ENCODE measurements at places on chromosomes 1 and 21.

- DNase-seq, result no peak
These were observed 24.8 kb downstream of the S100A10 start for GRCh38 chr1:151968791-151969399.

- no peak for DNase-seq
These were observed 1.4 kb upstream of the CA14 start for GRCh38 chr1:150256198-150256553.

DNA sequence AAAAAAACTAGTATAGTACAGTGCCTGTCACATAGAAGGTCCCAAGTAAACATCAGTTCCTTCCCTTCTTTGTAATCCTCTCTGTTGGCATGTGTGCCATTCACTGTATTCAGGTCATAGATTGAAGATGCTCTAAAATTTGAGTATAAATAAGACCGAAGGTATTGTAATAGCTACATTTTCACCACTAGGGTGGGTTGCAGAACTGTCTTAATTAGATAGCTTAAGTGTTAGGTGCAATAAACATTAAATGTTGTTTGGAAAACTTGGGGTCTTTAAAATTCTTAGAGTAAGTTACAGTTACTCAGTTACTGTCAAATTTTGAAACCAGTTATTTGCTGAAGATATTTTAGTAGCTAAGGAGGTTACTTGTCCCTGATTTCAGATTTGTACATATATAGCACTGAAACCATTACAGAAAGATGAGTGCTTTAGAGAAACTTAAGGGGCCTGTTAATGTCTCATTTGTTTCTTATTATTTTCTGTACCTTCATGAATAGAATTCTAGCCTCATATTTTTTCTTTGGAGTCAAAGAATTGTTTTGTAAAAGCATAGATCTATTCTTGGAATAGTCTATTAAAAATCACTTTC, 24.3 kb downstream of the PER3 start:
- DNase-seq, result no peak

DNA sequence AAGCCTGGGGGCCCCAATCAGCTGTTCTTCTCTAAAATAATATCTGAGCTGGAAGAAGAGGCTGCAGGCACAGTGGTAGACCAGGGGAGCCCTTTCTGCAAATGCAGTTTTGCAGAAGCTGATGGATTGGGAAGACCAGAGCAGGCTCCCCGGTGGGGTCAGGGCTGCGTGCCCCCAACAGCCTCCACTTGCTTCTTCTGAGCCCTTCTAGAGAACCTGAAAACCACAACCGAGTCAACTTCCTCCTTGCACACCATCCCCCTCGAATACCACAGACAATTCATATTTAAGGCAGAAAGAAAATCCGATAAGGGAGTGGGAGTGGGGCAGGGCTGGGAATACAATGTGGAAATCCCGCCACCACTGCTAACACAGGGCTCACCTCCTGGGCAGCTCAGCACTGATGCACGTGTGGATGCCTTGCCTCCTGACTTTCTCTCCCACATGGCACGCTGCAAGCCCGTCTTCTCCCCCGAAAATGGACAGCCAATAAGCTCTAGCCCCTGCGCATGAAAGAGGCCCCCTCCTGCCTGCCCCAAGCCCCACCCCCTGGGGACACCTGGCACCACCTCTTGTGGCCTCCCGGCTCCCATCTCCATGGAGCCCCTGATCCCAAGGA, 25.4 kb upstream of the ALDH4A1 start:
- DNase-seq, result no peak

DNA sequence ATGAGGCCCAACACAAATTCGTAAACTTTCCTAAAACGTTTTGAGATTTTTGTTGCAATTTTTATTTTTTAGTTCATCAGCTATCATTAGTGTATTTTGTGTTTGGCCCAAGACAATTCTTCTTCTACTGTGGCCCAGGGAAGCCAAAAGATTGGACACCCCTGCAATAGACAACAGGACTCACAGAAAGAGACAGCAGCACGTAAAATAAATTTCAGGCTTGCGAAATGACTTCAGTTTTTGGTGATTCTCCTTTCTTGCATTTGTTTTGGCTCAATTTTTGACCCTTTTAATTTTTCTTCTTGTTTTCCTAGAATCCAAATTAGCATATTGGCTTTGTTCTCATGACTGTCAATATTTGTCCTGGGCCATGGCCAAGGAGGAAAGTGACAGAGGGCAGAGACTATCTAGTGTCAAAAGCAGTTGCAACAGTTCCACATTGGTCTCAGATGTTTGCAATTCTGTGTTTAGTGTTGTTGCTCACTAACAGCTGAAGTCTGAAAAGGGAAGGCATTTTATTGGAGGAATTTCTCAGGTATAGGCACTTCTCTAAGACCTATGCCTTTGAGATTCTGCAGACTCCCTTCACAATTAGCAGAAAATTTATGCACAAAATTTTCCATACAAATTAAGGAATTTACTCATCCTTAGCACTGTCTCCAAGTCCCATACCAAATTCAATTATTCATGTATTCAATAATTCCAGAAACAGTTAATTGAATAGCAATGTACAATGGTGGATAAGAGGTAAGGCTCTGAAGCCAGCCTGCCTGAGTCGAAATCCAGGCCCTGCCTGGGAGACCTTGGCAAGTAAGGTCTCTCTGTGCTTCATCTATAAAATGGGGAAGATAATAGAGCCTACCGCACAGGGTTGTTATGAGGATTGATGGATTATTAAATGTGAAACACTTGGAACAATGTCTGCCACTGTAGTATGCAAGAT, 160.9 kb upstream of the IVNS1ABP start:
- no peak for DNase-seq

DNA sequence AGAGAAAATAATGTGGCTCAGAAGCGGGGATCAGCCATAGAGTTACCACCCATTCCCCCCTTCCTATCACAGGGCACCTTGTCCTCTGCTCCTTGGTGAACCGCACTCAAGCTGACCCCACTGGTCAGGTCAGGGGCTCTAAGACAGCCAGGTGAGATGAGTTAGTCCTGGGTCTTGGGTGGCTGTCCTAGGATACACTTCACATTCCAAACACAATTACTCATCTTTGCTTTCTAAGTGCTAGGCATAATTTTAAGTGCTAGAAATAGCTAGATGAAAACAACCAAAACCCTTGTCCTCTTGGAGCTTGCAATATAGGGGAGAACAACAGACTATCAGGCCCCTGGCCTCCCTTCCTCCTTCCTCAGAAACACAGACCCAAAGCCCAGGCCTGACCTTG, 7.8 kb upstream of the MUTYH start:
- DNase-seq, result no peak

DNA sequence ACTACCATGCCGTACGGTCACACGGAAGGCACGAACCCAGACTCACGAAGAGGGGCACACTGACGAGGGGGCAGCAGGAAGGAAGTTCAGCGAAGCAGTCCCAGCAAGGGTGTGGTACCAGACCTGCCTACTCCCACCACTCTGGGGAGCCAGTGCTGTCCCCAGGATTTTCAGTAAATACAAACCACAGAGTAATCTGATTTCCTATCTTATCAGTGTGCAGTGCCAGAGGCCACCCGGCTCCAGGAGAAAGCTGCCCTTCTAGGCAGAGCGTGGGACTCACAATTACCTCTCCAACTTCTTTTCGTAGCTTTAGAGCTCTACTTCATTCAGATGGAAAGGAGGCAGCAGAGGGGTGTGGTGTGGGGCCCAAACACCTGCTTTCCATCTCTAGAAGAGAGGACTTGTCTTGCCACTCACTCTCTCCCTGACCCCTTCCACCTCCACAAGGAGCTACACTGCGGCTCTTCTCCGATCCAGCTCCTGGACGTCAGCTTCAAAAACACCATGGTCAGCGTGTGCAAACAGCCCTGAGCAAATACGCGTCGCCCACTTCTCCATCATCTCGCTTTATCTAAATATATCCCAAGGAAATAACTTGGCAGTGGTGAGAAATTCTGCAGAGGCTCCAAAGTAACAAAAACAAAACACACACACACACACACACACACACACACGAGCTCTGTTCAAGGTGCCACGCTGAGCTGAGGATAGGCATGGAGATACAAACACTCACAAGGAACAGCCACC, 98.5 kb downstream of the MRPL37 start:
- no peak for DNase-seq

GRCh38 chr1:156067262-156067661, 6.3 kb downstream of the RAB25 start:
- DNase-seq, result no peak

GRCh38 chr1:237411621-237412020, 369.6 kb downstream of the RYR2 start:
- DNase-seq, result no peak

DNA sequence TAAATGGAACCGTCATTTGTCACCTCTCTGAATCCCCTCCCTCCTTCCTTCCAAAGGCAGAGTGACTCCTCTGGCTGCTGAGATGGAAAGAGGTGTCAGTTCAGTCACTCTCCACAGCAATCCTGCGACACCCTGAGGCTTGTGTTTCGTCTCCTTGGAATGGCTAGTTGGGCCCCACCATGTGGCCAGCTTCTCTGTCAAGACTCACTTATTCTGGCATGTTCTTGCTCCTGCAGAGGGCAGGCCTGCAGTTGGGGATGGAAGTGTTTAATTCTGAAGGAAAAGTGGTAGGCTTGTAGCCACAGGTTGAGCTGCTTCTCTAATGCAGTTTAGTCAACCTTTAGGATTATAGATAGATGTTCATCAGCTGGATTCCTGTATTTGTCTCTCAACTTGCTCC, 149.6 kb downstream of the LMO4 start:
- no peak for DNase-seq

Measured in esophagus squamous epithelium (tissue), 5 donors.